Activated CD4-positive, alpha-beta T cell treated with anti-CD3 and anti-CD28 coated beads for 1 hour (primary cell): ENCODE measurements at places on chromosomes 12 and 14.
A peak's percentile ranks its signal among the peaks of the same experiment; 100 is the strongest.

DNA sequence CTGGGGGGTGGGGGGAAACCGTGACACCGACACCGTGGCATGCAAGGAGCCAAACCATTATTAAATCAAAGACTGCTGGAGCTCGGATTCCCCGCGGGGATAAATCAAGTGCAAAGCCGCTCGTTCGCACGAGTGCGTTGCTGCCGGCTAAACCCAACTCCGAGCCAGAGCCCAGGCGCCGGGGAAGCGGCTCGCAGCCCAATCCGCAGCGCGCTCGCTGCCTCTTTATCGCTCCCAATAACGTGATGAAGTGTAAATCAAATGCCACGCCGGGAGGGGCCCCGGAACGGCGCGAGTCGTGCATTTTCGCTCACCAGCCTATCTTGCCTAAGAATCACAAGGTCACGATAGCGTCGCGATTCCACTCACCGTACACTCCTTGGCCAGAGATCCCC lies 1.3 kb downstream of the MDGA2 start:
- no peak for DNase-seq

- DNase-seq, result no peak
Measured at GRCh38 chr12:3274664-3275063, 197.5 kb downstream of the TSPAN9 start.

GRCh38 chr12:53200458-53201176 lies 6.4 kb downstream of the ITGB7 start:
- no peak for DNase-seq

DNA sequence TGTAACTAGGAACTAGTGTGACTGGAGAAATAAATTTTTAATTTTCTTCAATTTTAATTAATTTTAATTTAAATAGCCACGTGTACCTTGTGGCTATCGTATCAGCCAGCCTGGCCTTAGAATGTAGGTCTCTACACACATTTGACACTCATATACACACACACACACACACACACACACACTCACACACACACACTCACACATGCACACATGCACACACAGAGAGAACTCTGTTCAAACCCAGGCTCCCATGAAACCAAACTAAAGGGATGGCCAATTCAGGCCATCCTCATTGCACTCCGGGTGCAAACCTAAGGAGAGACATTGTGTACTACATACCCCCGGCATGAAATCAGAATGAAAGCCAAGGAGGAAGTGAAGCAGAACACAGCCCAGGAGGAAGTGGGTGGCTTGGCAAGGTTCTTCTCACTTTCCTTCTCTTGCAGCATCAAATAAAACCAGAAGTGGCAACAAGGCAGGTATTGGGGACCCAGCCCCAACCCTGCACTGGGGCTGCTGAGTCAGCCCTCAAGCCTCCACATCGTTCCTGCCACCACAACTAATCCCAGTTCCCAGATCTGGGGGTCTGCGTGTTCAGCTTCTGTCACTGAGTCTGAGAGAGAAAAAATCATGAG lies 26.2 kb upstream of the CHPT1 start:
- no peak for DNase-seq

GRCh38 chr12:119589634-119590033 lies 3.9 kb upstream of the TMEM233 start:
- DNase-seq, result no peak

DNA sequence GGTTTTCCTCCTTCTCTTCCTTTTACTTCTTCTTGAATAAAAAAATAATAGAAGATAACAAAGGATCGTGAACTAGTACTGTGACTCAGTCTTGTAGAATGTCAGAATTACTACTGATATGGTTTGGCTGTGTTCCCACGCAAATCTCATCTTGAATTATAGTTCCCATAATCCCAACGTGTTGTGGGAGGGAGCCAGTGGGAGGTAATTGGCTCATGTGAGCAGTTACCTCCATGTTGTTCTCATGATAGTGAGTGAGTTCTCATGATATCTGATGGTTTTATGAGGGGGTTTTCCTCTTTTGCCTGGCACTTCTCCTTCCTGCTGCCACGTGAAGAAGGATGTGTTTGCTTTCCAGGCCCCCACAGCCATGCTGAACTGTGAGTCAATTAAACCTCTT lies 549.6 kb downstream of the DIO2 start:
- no peak for DNase-seq

DNA sequence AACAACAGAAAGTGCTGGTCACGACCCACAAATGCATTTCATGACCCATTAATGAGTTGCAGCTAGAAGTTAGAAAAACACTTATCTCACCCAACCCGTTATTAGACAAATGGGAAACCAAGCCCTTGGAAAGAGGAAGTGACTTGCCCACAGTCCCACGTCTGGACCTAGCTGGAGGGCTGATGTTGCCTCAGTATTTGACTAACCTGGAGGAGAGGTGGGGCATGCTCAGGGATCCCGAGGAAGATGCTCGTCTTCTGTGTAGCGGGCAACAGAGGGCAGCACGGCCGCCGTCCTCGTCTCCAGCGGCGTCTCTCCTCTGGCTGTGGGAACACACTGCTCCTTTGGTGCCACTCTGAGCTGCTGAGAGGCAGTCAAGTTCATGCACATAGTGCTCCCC lies 12.7 kb downstream of the CCND2 start:
- DNase-seq, result no peak

DNA sequence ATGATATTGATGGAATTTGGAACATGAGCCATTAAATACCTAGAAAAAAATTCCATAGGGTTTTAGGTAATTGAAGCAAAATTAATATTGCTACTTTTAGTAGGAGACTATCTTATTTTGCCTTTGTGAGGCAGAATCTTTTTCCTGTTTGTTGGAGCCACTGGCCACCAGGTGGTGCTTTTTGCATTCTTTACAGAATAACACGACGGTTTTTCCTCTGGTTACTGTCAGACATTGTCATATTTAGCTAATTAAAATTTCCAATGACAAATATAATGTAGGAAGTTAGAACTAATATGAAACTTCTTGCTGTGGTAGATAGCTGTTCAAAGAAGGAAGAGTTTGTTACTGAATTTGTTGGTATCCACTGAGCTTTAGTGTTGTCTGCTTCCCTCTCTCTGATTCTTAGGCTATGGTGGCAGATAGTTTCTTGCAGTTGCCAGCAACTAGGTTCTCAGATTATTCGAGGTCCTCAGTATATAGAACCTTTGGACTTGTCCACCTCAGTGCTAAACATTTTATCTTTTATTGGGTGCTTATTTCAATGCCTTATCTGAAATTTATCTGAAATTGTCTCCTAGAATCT lies 25.7 kb downstream of the RAB21 start:
- DNase-seq, result peak; percentile 16

DNA sequence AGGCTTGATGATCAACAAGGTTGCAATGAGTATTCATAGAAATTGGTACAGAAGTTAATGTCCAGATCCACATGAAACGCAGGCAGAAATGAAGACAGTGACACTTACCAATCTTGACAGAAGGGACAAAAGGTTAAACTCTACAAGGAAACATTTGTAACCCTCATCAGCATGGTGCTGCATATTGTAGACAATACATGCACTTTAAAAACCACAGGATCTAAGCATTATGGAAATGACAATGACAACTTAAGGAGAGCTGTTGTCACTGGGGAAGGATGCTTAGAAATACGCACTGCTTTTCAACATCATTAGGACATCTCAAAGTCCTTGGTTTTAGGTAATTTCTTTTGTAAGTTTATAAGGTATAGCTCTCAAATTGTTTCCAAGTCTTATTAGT lies 130.6 kb downstream of the ATP23 start:
- DNase-seq, result no peak

DNA sequence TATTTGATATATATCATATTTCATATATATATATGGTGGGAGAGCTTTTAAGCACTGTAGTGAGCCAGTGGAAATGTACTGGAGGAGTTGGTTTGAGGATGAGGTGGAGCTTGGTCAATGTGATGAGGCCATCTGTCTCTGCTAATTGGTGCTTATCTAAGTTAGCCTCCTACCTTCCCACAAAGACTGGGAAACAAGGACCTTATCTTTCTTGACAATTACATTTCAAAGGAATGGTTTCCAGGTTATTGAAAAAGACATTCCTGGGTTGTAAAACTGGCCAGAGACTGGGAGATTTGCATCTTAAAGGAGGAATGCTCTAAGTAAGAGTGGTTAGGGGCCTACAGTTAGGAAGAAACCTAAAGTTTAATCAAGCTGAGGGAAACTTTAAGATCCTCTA lies 212.8 kb upstream of the SYT1 start:
- no peak for DNase-seq

DNA sequence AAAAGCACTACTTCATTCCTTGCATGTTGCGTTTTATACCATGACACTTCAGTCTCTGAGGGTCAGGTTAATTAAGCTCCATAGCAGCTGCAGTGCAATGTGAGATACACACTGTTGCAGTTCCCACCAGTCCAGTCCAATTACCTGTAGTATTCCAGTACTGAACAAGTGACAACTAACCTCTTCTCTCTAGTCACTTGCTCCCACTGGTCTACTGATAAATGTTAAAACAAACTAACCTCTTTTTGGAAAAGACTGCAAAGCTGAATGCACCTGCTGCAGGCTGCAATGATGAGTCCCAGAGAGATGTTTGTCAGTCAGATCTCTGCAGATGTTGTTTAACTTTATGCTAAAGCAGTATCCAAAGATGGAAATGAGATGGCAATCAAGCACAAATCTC lies 7.9 kb downstream of the NOVA1 start:
- DNase-seq, result no peak

GRCh38 chr12:124774054-124774461 lies 89.6 kb downstream of the SCARB1 start:
- DNase-seq, result no peak

DNA sequence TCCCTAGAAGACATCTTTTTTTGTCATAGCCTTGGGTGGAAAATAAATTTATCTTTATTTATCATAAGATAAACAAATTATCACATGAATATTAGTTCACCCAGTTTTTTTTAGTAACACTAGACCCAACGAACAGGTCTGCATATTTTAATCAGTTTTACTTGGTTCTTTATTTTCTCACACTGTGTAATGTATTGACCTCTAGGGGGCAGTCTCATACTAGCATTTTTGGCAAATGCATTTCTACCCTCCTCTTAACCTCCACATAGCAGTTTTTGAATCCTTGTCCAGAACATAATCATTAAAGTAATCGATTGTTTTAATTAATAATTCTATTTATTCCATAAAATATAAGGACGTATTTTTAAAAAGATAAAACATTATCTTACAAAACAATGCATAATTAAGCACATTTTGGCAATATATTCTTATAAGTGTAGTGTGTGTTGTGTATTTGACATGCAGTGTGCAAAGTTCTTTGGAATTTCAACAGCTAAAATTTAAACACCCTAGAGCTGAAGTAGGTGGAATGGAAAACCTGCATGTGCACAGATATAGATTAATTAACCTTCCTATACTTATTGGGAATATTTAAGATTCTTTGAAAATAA lies 31.6 kb upstream of the PTPRQ start:
- no peak for DNase-seq

- DNase-seq, result no peak
Measured at GRCh38 chr14:99564256-99564925, 39.6 kb downstream of the CCDC85C start.

GRCh38 chr14:102020058-102020971 lies 55.9 kb downstream of the DYNC1H1 start:
- DNase-seq, result peak; percentile 12
